ENCODE measurements at places on chromosomes 11 and 22.

DNA sequence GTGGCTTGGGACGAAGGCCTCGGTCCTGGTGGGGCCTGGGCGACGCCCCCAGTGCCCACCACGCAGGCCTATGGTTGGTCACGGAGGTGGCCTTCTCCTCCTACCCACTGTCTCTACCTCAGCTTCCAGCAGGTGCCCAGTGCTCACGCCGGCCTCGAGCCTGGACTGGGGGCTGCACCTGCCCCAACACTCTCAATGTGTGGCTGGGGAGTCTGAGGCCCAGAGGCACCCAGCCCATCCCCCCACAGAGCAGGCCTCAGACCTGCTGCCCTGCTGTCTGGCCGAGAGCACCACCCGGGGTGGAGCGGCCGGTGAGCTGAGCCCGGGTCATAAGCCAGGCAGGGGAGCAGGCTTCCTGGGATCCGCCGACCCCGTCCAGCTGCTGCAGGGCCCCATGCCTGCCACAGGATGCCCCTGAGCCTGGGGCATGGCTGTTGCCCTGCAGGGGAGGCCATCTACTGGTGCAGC, 28.6 kb upstream of the MUC5AC start:
- DNase-seq = no peak

- no peak for DNase-seq
Observed at GRCh38 chr11:85167038-85167437, 460.1 kb downstream of the DLG2 start.

- DNase-seq = no peak
Observed at GRCh38 chr11:30423279-30423648, 100.4 kb downstream of the ARL14EP start.

DNA sequence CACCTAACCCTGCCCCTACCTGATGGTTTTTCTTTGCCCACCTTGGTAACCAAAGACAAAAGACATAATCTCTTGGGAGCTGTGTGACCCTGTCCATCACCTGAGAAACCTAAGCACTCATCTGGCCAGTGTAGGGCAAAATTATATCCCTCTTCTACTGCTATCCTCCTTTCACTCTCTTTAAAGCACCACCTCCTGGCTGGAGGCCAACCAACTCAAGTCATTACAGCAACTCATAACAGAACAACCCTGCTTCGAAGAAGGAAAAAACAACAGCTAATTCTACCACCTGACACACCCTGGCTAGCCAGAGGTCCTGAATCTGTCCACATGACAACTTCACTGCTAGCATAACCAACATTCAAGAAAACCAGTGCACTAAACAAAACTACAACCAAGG, 45.5 kb downstream of the GAS2 start:
- DNase-seq = no peak

Measured in NCI-H1048 (cell line).